ENCODE measurements at places on chromosomes 11 and 22.

GRCh38 chr11:2428322-2428795 lies 16.0 kb downstream of the TRPM5 start:
- peak; percentile 52 for DNase-seq

GRCh38 chr11:13216019-13216710 lies 61.4 kb upstream of the BMAL1 start:
- peak; percentile 95 for DNase-seq

- DNase-seq = no peak
Measured at GRCh38 chr22:38798496-38798895, 4.6 kb upstream of the DNAL4 start.

DNA sequence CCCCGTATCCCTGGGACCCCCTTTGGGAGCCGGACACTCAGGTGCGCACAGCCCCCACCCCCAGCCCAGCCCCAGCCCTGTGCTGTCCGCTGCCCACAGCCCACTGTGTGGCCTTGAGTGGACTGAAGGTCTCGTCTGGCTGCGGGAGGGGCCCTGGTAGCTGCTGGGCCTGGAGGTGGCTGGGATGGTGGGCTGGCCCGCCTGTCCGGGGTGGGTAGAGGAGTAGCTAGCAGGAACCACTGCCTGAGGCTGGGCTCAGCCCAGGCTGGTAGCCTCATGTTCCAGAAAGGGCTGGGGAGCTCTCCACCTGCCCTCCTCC lies 4.6 kb upstream of the MUC6 start:
- DNase-seq = no peak

- DNase-seq = no peak
Measured at GRCh38 chr22:35754761-35755160, 37.1 kb downstream of the APOL5 start.

GRCh38 chr11:34379079-34379478 lies 21.3 kb upstream of the ABTB2 start:
- peak; percentile 50 for DNase-seq

DNA sequence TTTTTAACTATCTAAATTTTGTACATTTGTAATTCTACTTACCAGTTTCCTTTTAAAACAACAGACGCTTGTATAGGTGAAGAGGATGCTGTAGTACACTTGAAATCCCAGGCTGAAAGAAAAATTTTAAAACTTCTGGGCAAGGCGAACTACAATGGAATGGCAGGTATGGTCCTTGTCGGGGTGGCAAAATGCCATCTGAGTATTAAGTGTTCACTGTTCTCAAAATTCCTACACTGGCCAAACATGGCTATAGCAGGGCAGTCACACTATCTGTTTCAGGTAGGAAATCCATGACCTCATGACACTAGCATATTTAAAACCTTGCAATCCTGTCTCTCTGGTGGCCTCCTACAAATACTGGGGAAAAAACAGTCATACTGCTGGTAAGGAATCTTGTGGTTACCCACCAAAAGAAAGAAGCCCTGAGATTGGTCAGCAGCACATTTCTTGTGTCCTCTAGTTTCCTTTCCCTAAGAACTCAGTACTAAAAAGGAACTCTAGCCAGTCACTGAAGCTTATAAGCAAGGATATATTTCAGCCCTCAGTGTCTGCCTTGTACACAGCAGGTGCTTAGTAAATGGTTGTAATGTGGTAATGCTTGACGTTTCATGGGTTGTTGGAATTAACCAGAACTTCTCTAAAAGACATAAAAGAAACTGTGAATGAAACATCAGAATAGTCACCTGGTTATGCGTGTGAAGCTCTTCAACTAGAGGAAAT lies 5.2 kb upstream of the ZC3H12C start:
- peak; percentile 23 for DNase-seq

DNA sequence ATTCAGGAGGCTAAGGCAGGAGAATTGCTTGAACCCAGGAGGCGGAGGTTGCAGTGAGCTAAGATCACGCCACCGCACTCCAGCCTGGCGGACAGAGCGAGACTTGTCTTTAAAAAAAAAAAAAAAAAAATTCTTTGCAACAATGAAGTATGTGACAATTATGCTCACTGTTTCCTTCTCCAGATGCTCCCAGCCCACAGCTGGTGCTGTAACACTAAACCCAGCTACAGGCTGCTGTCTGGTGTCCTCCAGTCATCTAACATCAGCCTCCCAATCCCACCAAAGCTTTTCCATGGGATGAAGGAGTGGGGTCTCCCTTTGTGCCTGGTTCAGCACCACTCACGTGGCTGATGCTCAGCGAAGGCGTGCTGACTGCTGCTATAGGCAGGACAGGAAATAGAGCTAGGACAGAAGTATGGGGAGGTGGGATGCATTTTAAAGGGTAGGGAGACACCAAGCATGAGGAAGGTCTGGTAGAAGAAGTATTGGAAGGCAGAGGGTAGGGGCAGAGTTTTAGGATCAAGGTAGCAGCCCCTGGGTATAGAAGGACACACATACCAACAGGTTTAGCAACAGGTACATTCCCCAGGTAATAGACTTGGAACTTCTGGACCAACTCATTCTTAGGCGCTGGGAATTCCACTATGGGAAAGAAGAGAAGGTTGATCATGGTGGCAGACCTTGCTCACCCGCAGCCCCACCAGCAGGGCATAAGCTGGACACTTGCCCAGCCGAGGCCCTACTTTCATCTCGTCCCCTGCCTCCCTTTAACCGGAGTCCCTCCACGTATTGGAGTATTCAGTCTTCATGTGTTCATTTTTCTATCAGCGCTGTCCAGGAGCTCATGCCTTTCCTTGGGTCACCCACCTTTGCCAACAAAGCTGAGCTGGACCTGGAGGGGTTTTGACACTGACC lies 10.4 kb downstream of the SMPD1 start:
- DNase-seq = no peak

DNA sequence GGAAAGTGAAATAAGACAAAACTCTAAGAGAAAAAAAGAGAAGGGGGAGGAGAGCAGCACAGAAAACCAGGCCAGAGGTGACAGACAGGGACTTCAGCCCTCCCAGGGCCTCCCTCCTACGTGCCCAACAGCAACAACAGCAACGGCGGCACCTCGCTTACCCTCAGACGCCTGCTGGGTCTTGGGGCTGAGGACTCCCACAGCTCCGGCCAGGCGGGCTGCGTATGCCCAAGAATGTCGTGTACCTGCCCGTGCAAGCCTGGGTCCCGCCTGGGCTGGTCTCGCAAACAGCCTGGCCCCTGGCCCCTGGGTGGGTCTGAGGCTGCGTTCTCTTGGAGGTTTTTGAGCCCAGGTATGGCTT lies 30.5 kb downstream of the ARAP1 start:
- DNase-seq = no peak

GRCh38 chr11:93289782-93290463 lies 40.6 kb upstream of the DEUP1 start:
- no peak for DNase-seq

DNA sequence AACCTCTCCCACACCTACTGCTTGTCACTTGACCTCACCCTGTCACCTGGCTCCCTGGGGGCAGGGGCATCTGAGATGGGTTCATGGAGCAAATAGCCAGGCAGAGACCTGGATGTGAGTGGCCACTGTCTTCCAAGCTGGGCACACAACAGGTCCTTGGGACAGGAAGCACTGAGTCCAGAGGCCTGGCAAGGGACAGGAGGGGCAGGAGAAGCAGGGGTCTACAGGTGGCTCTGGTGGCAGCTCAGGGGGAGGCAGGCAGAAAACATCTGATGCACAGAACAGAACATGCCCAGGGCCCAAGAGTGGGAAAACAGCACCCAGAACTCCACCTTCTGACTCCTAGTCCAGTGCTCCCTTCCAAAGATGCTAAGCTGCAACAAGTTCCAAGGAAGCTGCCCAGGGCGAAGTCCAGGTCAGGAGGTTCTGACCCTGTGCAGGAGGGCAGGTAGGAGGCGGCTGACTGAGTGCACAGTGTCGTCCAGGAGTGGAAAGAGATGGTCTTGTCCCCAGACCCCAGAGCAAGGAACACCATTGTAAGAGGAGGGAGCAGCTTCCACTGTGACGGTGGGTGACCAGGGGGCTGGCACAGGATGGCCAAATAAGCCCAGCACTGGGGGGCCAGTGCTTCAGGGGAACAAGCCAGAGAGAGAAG lies 3.5 kb downstream of the TNFRSF13C start:
- no peak for DNase-seq

GRCh38 chr11:232783-233565 lies 3.2 kb downstream of the SIRT3 start:
- DNase-seq = no peak

GRCh38 chr11:1838426-1839144 lies at the start of gene TNNI2:
TNNI2 (plus strand) TSS chr11:1838981; CDS start chr11:1839697, 716 bp downstream.
- DNase-seq = no peak

DNA sequence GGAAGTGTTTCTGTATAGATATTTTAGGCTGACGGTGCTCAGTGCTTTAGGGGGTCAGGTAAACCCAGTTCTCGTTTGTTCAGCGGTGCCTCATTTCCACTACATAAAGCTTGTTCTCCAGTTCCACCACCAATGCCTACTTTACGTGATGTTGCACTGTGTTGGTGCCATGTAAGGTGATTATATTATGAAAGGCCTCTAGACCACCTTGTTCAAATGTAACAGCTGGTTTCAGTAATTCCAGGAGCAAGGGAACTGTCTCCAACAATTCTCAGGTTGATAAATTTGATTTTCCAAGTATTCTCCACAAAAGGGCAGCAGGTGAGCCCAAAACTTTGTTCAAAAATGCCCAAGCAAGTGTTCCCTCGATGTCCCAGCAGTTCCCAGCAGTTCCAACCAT lies 83.7 kb upstream of the SEPTIN5 start:
- no peak for DNase-seq

DNA sequence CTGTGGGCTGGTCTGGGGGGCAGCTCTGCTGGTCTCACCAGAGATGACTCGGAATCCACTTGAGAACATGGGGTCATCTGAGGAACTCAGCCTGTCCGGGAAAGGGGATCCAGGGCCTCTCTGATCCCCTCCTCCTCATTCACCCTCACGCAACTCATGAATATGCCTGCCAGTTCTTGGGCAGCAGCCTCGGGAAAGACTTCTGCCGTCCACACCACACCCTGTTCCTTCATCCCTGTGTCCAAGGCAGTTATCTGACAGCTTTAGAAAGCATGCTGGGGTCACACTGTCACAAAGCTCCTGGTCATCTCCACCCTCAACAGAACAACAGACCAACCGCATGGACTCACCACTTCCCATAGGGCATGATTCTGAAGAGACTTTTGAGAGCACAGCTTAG lies 88.3 kb downstream of the AMOTL1 start:
- no peak for DNase-seq

DNA sequence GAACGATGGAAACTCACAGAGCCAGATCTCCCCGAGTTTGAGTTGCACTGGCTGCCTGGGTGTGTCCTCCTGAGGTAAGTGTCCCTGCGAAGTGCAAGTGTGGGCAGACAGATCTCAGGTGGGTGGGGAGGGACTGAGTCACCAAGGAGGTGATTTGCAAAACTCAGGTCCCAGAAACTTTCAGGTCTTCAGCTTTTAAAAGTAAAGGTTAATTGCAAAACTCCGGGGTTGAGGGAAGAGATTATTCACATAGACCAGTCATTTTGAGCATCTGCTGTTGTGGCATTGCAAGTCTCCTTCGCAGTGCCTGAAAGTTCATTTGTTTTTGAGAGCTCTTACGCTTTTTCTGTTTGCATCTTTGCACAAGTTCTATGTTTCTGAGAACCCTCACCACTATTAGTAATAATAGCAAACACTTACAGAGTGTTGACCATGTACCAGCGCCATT lies 7.1 kb downstream of the CD44 start:
- no peak for DNase-seq

DNA sequence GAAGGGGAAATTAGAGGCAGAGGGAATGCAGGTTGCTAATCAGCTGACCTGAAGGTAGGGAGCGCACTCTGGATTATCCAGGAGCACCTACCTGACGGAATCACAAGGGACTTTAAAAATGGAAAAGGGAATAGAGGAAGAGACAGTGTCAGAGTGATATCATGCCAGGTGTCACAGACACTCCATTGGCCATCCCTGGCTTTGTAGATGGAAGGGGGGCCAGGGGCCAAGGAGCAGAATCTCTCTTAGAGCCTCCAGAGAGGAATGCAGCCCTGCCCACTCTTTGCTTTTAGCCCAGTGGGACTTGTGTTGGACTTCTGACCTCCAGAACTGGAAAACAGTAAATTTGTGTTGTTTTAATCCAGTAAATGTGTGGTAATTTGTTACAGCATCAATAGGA lies 37.9 kb downstream of the DKK3 start:
- no peak for DNase-seq

Data from urothelium cell line (cell line).